Hippocampal formation (tissue), 2 donors: ENCODE measurements at places on chromosomes 7 and 10.

DNA sequence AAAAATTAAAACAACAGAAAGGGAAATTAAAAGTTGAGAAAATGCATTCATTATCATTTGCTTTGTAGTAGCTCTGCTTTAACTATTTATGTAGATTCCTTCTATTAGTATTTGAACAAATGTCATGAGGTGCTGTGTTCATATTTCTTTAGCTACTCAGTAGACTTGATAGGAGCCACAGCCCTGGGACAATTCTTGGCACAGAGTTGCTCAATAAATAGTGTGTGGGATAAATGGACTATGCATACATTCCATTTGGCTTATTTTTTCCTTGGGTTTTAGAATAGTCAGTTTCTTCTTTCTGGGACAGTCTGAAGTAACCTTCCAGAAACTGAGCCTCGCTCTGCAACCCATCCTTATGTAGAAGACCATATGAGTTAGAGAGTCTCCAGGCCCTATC lies 13.4 kb downstream of the RPP30 start:
- DNase-seq, result no peak

- no peak for DNase-seq
Measured at GRCh38 chr7:80114159-80114558, 20.5 kb upstream of the GNAI1 start.

GRCh38 chr10:34405611-34406462 lies 409.3 kb downstream of the PARD3 start:
- DNase-seq, result no peak

GRCh38 chr7:69219381-69219780 lies 378.9 kb upstream of the AUTS2 start:
- no peak for DNase-seq

DNA sequence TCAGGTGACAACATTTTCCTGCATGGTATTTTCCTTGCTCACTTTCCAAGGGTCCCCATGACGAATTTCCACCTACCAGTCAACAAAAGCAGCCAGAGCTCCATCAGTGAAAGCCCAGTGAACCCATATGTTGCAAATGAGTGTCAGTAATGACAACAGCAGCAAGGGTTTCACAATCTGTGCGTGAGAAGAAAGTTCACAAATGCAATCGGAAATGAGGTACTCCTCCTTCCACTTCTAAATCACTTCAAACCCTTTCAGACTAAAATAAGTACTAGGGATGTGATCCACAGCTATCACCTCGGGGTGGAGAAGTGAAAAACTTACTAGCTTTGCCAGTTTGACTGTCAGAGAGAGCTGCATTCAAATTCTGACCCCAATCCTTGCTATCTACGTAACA lies 55.6 kb upstream of the BET1 start:
- DNase-seq, result no peak
